ENCODE measurements at places on chromosomes 16 and 17. TPM values are rescaled to one million over a fixed set of nuclear protein-coding genes. Genes with fewer than 3 reads are reported as not detected.

DNA sequence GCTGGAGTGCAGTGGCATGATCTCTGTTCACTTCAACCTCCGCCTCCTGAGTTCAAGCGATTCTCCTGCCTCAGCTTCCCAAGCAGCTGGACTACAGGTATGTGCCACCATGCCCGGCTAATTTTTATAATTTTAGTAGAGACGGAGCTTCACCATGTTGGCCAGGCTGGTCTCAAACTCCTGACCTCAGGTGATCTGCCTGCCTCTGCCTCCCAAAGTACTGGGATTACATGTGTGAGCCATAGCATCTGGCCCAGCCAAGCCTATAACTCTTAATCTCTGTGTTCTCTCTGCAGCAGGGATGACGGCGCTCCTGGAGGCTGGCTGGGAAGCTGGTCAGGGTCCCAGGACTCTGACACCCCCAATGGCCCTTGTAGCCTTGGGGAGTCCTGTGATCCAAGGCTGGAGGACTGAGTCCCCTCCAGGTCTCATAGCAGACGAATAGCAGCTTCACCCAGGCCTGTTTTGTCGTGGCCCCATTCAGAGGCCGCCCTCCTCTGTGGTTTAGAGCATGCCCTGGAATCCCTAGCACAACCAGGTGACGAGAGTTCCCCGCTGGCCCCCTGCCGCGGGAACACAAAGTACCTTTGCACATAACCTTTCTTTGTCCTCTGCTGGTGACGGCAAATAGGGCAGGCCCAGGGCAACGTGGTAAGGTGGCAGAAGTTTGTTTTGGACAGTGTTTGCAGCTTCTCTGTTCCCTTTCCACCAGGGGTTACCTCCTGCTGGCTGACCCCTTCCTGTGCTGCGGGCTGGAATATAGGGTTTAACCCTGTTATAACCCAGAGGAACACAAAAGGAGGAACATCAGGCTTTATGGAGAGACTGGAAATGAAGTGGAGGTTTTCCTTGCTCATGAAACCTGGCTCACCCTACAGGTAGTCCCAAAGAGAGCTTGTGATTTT, 43.0 kb upstream of the TOB1 start:
- no peak for DNase-seq

The C1QTNF8 gene
- not detected for total RNA-seq

GRCh38 chr17:59284317-59284716, 47.1 kb upstream of the YPEL2 start:
- DNase-seq = no peak

GRCh38 chr17:80861892-80862291, 129.7 kb upstream of the CHMP6 start:
- no peak for DNase-seq
